ENCODE measurements at places on chromosomes 6 and 20. TPM values are rescaled to one million over a fixed set of nuclear protein-coding genes. Genes with fewer than 3 reads are reported as not detected.
A peak's percentile ranks its signal among the peaks of the same experiment; 100 is the strongest.

- DNase-seq, result no peak
Observed at GRCh38 chr6:84081222-84081621, 47.6 kb downstream of the MRAP2 start.

SLC4A11 gene
- not detected for polyA plus RNA-seq

DNA sequence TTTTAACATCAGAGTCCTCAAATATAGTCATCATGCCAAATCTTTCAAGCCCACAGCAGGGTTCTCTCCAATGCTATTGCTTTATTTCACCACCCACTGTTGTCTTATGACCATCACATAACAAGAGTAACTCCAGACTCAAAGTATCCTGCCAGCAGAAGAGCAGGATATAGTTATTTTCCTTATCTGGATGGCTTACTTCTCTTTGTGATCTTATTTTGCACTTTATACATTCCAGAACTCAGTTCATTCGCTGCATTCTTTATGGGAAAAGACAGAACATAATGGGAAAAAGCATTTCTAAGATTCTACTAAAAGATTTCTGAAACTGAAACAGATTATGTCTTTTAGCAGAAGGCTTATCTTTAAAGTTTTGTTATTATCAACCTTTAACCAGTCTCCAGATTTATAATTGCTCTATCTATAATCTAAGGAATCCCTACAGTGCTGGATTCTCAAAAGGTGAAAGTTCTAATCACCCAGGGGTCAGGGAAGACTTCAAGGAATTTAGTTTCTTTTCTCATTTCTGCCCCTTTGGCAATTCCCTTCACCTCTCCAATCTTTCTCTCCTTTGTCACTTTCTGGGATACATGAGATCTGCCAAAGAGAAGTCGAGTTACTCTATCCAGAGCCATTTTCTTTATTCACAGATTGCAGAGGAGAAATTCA is 190.4 kb downstream of the TPBG start:
- no peak for DNase-seq

DNA sequence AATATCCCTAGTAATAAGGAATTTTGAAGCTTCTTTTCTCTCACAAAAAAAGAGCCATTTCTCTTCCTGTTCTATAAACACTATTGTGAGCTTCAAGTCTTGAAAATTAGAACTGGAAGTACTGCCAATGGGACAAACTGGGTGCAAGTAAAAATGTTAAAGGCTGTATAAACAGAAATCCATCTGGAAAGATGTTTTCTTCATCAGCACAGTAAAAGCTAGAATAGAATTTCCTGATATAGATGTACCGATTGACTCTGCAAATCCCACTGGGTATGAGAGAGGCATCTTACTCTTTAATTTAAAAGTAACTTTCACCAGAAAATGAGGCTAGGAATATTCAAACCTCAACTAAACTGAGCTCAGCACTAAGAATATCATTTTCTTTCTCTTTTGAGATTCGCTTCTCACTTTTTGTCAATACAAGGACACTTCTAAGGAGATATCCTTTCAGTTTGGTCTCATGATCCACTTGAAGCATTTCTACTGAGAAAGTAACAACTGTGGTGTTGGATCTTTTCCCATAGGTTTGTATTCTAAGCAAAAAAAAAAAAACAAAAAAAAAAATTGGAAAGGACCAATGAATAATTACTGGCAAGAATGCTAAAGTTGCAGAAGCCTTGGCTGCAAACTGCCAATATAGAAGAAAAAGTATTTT is 169.0 kb upstream of the PRDM1 start:
- DNase-seq, result no peak

GRCh38 chr6:109521080-109521479 is 38.1 kb upstream of the ZBTB24 start:
- no peak for DNase-seq

GRCh38 chr6:133456439-133456838 is 215.3 kb downstream of the EYA4 start:
- DNase-seq, result no peak

GRCh38 chr6:45610832-45611231 is 233.1 kb upstream of the SUPT3H start:
- DNase-seq, result no peak

DNA sequence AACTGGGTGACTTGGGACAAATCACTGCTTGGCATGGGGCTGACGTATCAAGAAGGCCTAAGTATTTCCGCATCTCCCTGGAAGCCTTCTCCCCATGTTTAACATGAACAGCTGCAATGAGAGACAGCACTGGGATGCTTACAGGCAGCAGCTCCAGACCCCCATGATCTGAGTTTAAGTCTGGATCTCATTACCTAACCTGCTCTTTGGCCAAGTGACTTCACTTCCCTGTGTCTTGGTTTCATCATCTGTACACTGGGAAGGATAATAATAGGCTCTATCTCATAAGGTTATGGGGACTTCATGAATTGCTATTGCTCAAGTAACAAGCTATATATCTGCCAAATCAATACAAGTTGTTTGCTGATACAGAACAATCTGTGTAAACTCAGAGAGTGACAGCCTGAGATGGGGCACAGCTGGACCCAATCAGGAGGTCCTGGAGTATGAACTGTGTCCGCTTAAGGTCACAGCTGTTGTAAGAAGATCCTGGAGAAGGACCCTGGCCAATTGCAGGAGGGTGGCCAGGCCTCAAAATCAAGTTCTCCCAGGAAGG is 56.0 kb downstream of the TGM2 start:
- DNase-seq, result no peak

- DNase-seq, result no peak
Observed at GRCh38 chr6:51814418-51814817, 273.0 kb downstream of the PKHD1 start.

DNA sequence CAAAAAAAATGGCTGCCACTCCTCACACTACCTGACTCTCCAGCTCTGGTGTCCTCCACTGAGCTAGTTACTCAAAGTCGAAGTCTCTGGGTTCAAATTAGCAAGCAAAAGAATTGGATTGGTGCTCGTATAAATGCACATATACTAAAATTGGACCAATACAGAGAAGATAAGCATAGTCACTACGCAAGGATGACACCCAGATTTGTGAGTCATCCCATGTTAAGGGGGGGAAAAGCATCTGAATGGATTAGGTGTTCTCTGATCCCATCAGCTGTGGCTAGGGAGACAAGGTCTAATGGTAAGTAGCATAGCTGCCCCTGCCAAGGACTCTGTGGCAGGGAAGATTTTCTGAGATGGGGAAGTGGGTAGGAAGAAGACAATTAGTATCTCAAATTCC is 18.3 kb upstream of the AMD1 start:
- no peak for DNase-seq

HRH3 gene
- polyA plus RNA-seq, result not detected

SS18L1 gene
- polyA plus RNA-seq, result 0.98 TPM

GRCh38 chr20:4904127-4904860 is 97.0 kb downstream of the SLC23A2 start:
- no peak for DNase-seq

- no peak for DNase-seq
Observed at GRCh38 chr6:12196326-12196936, 93.7 kb upstream of the EDN1 start.

GRCh38 chr6:6588064-6588923 is at the start of gene LY86:
Gene LY86 (plus strand): TSS chr6:6588720. CDS start chr6:6588735, 15 bp downstream.
- no peak for DNase-seq

C4B gene
- polyA plus RNA-seq, result not detected

- DNase-seq, result peak; percentile 73
Observed at GRCh38 chr20:57381596-57382503, 9.3 kb upstream of the RBM38 start.

C20orf141 gene
- polyA plus RNA-seq, result not detected

SLC18B1 gene
- 23.0 TPM for polyA plus RNA-seq

DNA sequence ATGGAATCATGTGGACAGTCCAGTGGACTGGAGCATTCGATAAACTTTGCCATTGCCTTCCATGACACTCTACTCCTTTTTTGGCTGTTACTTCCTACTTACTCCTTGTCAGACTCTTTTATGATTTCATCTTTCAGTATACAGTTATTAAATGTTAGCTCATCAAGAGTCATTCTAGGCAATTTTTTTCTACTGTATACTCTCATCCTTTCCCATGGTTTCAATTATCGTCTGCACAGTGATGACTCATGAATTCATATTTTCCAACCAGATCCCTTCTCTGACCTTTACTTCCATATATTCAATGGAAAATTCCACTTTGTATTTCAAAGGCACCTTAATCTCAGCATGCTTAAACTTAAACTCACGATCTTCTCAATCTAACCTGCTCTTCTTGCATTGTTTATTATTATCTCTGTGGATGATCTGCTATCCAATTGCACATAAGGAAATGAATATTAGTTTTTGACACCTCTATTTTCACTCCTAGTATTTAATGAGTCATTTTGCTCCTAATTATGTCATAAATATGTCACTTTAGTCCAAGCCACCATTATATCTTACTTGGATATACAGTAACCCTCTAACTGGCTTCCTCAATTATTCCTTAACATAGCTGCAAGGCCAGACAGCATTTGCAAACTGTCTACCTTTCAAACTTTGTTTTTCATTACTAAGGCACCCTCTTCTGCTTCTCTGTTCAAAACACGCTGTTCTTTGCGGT is 427.5 kb downstream of the PHF3 start:
- no peak for DNase-seq

GRCh38 chr6:118700531-118700930 is 49.1 kb upstream of the CEP85L start:
- no peak for DNase-seq

FAM83B gene
- not detected for polyA plus RNA-seq

GRCh38 chr6:106360989-106361430 is 493 bp downstream of the CRYBG1 start:
- DNase-seq, result no peak

GTF2H4 gene
- polyA plus RNA-seq, result 6.8 TPM

GRCh38 chr20:48805286-48805685 is 22.5 kb downstream of the PREX1 start:
- DNase-seq, result no peak

FRMD1 gene
- polyA plus RNA-seq, result not detected

VSX1 gene
- not detected for polyA plus RNA-seq

DNA sequence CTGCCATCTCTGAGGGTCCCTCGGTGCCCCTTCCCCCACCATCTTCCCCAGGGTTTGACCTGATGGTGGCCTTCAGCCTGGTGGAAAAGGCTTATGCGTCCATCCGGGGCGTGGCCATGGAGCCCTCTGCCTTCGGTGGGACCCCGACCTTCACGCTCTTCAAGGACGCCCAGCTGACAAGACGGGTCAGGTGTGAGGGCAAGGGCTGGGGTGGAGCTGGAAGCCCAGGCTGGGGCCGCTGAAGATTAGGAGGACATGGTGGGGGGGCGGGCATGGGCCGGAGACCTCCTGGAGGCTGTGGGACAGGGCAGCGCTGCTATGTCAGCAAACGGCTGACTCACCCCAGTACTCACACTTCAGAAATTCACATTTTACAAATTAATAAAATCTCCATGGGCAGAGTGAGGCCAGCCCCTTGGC is 23.5 kb downstream of the COL20A1 start:
- no peak for DNase-seq

GRM1 gene
- polyA plus RNA-seq, result not detected

CRYBG1 gene
- 20.3 TPM for polyA plus RNA-seq

GRCh38 chr6:3454273-3455010 is 2.4 kb downstream of the SLC22A23 start:
- DNase-seq, result no peak

SLC52A3 gene
- polyA plus RNA-seq, result not detected

PSORS1C1 gene
- polyA plus RNA-seq, result not detected

- no peak for DNase-seq
Observed at GRCh38 chr6:79384845-79385244, 150.4 kb upstream of the HMGN3 start.

- no peak for DNase-seq
Observed at GRCh38 chr20:24834310-24834709, 114.8 kb upstream of the CST7 start.

DNA sequence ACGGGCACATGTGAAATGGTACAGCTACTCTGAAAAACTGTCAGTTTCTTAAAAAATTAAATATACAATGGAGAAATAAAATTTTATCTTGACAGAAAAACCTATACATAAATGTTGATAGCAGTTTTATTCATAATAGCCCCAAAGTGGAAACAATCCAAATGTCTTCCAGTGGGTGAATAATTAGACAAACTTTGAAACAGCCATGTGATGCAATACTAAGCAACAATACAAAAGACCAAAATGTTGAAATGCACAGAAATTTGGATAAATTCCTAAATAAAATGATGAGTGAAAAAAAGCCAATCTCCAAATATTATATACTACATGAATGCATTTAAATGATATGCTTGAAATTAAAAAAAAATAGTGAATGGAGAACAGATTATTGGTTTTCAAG is 523.1 kb downstream of the HTR1B start:
- DNase-seq, result no peak

UNC93A gene
- polyA plus RNA-seq, result not detected

FERMT1 gene
- polyA plus RNA-seq, result not detected

- DNase-seq, result no peak
Observed at GRCh38 chr6:45417436-45417835, 39.7 kb upstream of the SUPT3H start.

DNA sequence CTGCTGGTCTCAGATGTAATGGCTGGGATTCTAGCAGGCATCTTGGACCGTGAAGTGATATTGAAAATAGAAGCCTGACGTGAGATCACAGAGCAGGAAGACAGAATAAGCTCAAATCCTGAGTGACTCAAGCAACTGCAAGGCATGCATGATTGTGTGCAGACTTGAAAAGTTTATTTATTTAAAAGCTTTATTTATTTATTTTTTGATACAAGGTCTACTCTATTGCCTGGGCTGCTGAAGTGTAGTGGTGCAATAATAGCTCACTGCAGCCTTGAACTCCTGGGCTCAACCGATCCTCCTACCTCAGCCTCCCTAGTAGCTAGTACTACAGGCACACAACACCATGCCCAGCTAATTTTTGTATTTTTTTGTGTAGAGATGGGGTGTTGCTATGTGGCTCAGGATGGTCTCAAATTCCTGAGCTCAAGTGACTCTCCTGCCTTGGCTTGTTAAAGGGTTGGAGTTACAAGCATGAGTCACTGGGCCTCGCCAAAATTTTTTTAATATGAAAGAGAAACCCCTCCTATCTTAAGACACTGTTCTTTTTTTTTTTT is 40.1 kb upstream of the RNF144B start:
- no peak for DNase-seq

GID8 gene
- 15.5 TPM for polyA plus RNA-seq

- no peak for DNase-seq
Observed at GRCh38 chr6:126722411-126722810, 382.5 kb downstream of the CENPW start.

GRCh38 chr20:25269833-25270170 is 21.9 kb downstream of the PYGB start:
- no peak for DNase-seq

FAM217A gene
- 0.08 TPM for polyA plus RNA-seq

- no peak for DNase-seq
Observed at GRCh38 chr6:166343150-166343487, 774 bp upstream of the SFT2D1 start.

DNA sequence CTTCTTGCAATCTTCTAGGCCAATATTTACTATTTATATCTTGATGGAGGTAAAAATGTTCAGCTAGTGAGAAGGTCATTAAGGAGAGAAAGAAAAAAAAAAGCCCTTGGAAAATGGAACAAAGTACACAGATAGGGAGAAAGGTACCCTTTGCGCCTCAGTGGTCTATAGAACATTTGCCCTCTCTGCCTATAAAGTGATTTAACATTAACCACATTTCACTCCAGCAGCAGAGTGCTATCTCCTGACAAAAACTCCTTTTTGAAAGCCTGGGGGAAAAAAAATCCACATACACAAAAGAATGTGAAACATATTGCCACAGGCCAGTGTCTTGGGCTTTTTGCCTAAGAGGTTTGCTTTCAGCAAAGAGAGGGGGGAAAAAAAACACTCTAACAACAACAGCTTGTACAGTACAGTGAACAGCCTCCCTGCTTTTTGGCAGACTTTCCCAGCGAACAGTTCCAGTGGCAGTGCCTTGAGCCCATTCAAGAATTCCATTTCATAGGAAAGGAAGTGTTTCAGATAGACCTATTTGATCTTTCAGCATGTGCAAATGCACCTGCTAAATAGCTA is 695 bp downstream of the ARHGAP18 start:
- no peak for DNase-seq

- DNase-seq, result no peak
Observed at GRCh38 chr20:58076405-58076804, 152.0 kb downstream of the ANKRD60 start.
